ENCODE measurements at places on chromosomes 7 and 10.

- DNase-seq = no peak
These were observed 26.8 kb upstream of the HDAC9 start for GRCh38 chr7:18468795-18469194.

- no peak for DNase-seq
These were observed 43.1 kb upstream of the GATAD1 start for GRCh38 chr7:92404170-92404614.

DNA sequence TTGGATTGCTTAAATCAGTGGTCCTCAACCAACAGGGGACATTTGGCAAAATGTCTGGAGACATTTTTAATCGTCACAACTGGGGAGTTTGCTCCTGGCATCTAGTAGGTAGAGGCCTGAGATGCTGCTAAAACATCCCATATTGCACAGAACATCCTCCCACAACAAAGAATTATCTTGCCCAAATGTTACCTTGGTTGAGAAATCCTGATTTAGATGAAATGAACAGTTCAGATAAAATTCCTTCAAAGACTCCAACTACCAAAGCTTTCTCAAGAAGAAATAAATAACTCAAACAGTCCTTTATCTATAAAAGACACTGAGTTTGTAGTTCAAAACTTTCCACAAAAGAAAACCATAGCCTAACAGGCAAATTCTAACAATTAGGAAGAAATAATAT lies 160.9 kb downstream of the SNX13 start:
- no peak for DNase-seq

GRCh38 chr10:48383393-48383792 lies 76.9 kb downstream of the MAPK8 start:
- no peak for DNase-seq

- no peak for DNase-seq
These were observed 112.4 kb downstream of the MICALL2 start for GRCh38 chr7:1346851-1347250.

- DNase-seq = no peak
These were observed 223.9 kb upstream of the POM121L12 start for GRCh38 chr7:52811537-52811936.

DNA sequence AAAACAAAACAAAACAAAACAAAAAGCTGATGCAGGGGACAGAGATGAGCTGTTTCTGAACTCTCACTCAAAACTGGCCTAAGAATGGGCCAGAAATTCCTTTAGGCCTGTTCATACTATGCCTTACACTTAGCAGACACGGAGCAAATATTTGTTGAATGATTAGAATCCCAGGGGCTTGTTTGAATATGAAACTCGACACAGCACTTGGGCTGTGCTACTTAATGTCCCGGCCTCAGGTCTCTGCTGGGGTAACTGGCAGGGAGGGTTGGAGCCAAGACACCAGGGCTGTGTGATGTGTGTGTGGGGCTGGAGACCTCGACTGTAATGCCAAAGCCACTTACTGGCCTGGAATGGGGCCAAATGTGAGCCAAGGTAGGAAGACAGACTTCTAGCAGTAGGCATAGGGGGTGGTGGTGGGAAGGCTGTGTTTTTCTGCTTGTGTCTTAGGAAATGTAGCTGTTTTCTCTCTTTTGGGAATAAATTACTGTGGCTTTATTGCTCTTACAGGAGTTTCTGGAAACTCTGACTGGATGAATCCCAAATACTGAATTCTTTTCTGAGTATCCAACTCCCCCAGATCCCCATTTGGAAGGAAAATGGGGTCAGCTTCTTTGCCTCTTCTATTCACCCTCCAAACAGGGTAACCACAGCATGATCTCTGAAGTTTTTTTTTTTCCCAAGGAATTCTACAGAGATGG lies 66.7 kb downstream of the EMX2 start:
- no peak for DNase-seq

DNA sequence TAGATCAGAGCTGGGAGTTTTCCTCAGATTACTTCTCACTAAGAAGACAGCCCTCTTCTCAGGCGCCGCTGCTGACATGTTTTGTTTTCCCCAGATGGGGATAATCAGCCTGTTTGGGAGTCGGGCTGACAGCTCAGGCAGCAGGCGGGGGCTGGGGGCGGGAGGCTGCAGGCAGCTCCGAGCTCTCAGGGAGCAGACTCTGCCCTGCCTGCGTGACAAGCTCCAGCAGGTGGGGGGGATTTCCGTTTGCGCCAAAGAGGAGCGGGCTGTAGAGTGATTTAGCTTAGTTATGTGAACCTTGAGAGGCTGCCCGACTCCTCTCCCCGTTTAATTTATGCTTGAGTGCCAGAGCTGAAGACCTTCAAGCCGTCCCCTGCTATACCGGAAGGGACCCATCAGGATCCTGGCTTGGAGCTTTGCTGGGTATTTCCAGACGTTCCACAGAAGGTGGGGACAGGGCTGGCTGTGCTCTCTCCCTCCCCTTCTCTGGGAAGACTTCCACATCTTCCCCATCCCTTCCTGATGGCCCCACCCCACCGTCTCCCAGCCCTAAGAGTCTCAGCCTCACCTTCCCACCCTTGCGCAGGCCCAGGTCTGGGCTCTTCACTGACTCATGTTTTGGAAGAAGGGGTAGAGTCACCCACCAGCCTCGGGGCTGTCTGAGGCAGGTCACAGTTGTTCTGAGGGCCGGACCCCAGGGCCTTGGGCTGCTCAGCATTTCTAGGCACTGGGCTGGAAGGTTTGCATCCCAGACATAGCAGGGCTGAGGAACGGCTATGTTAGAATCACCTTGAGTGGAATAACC lies 24.7 kb upstream of the ADCYAP1R1 start:
- DNase-seq = no peak

DNA sequence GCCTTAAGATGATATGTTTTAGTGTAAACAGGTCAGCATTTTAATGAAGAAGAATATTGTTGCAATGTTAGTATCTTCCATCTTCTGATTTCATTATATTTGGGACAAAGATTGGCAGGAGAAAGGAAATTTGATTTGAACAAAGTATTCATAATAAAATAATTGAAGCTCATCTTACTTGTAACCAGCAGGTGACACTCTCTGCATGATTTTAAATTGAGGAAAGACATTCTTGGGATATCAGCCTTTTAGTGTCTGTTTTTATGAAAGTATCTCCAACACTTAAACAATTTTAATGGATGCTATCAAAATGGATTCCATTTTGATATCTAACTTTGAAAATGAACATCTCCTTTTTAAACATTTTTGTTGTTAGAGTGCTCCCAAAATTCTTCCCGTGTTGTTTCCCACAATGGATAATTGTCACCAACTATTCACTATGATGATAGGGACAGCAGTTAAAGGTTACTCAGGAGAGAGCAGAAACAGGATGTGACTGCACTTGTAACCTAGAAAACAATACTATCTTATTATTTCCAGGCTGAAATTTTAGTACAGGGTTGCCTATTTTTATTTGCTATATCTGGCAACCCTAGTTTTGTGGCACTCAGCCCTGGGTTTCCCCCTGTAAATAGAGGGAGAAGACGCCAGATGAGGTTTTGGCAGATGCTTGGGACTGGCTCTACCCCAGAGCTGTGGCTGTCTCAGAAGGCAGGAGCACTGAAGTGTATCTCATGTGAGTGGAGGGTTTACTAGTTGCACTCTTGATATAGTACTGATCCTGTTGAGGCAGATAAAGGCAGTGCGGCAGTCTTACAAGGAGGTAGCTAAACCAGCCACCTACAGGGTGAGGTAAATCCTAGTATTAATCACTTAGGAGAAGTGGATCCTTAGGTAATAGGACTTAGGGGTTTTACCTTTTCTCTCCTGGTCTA lies 31.0 kb upstream of the ABCB4 start:
- DNase-seq = no peak

- no peak for DNase-seq
These were observed 1.7 kb downstream of the DPY19L1 start for GRCh38 chr7:35035511-35035961.

GRCh38 chr10:56599201-56599600 lies 238.1 kb upstream of the ZWINT start:
- DNase-seq = no peak

- no peak for DNase-seq
These were observed 108.4 kb upstream of the SEMA3A start for GRCh38 chr7:84302949-84303348.

GRCh38 chr7:47552621-47553020 lies 29.3 kb downstream of the TNS3 start:
- DNase-seq = no peak

DNA sequence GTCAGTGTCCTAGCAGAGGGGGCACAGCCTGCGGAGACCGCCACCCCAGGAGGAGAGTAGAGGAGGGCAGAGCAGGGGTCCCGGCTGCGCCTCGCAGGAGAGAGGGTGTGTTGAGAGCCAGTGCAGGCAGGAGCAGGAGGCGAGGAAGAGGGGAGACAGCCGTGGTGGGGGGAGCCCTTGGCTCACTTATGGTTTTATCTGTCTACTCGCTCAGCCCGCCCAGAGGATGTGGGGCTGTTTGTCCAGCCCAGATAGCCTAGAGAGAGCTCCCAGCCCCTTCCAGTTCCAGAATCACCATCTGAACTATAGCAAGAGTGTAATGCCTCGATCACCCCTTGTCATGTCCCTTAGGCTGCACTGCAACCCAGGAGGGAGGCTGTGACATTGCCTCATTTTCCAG lies 26.6 kb downstream of the SLC29A3 start:
- DNase-seq = no peak

- no peak for DNase-seq
These were observed 89.4 kb downstream of the CTNNA3 start for GRCh38 chr10:67606572-67606971.

- no peak for DNase-seq
These were observed 30.6 kb upstream of the DLD start for GRCh38 chr7:107860279-107860961.

GRCh38 chr7:155467846-155468784 lies 10.2 kb downstream of the EN2 start:
- DNase-seq = no peak

GRCh38 chr10:4345877-4346646 lies 479.9 kb upstream of the AKR1E2 start:
- DNase-seq = no peak

GRCh38 chr7:92421676-92422435 lies 25.4 kb upstream of the GATAD1 start:
- no peak for DNase-seq

GRCh38 chr7:26291251-26291650 lies 411 bp upstream of the SNX10 start:
- DNase-seq = no peak
